ENCODE measurements at places on chromosomes 3 and 15.
A peak's percentile ranks its signal among the peaks of the same experiment; 100 is the strongest.

DNA sequence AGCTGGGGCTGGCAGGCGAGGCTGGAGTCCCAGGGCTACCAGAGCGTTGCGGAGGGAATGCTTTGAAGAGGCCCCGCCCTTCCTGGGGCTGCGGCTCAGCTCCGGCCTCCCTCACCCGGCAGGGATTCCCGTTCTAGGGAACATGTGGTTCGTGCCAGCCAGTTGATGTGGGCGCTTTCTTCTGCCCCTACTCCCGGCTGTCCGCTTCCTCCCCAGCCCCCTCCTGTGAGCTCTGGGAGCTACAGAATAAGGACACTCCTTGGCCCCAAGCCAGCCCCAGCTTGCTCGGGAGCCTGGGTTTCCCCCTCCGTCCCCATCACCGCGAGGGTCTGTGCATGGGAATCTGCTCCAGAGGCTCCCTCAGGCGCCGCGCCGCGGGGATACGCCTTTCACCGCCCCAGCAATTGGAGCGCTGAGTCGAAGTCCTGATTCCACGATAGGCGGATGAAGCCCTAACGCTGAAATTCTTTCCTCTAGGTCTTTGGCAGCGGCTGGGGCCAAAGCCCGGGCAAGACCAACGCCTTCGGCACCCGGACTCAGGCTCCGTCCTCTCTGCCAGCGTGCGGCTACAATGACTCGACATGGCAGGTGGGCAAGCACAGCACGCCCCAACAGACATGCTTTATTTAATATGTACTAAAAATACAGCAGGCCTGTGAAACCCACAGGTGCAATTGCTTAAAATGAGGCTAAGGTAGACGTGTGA lies 69.5 kb downstream of the KLF15 start:
- DNase-seq, result no peak

DNA sequence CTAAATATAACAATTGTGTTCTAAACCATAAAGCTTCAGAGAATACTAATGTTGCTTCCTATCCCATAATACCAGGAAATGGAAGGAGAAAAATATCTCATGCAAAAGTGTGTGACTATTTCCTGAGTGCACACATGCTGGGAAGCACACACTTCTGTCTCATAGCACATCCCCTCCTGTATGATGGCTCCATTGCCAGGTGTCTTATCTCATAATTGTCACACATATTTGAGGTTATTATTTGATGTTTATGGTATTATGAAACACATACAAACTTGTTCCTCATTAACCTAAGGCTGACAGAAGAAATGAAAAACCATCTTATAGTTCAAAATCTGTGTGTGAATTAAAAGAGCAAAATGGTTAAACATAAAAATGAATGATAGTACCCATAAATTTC lies 65.4 kb downstream of the SERP1 start:
- no peak for DNase-seq

GRCh38 chr3:194475978-194476377 lies 10.8 kb downstream of the ATP13A3 start:
- no peak for DNase-seq

GRCh38 chr3:148205977-148206376 lies 491.7 kb upstream of the AGTR1 start:
- DNase-seq, result no peak

- DNase-seq, result no peak
These were observed 43.6 kb upstream of the MGLL start for GRCh38 chr3:127865941-127866340.

- DNase-seq, result no peak
These were observed 36.8 kb upstream of the KLHL25 start for GRCh38 chr15:85831415-85832113.

GRCh38 chr15:29472901-29473445 lies 203.4 kb upstream of the NSMCE3 start:
- no peak for DNase-seq

DNA sequence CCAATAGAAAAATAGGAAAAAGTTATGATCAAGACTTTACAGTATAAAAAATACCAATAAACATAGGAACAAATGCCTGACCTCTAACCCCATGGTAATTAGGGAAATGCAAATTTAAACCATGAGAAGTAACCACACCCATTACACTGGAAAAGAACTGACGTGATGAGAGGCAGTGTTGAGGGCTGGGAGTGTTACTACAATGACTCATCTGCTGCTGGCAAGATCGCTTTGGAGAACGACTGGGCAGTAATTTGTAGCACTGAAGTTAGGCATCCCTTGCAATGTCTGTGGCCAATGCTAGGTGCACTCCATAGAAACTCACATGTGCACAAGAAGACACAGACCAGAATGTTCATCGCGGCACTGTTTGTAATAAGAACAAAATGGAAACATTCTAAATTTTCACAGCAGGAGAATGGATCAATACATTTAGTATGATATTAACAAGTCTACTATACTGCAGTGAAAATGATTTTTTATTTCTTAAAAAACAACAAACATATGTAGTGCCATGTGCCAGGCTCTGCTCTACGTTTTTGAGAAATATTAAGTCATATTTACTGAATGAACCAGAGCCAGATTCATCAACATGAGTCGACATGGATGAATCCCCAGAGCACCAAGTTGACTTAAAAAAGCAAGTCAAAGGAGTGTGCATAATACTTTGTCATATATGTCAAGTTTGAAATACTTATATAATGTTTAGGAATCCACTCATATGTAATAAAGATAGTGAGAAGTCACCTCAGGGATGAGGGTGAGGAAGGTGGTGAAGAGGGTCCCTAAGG lies 37.6 kb upstream of the EPHB3 start:
- DNase-seq, result no peak

DNA sequence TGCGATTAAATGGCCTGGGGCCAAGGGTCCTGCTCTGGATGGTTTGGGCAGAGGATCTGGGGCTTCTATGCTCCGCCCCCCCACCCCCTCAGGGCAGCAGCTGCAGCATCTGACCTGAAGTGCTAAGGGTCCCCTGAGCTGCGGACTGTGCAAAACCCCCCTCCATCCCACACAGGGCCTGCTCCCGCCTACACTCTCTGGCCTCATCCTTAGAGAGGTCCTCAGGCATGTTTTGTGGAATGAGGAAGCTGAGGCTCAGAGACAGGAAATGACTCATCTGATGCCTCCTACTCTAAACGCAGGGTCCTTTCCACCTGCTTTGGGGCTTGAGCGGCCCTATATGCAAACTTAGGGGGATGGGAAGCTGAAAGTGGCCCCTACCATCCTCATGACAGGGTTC lies 59.5 kb upstream of the CTSH start:
- no peak for DNase-seq

GRCh38 chr15:98823616-98824015 lies 175.3 kb downstream of the IGF1R start:
- no peak for DNase-seq

- DNase-seq, result no peak
These were observed 51.1 kb downstream of the TFG start for GRCh38 chr3:100760377-100760776.

DNA sequence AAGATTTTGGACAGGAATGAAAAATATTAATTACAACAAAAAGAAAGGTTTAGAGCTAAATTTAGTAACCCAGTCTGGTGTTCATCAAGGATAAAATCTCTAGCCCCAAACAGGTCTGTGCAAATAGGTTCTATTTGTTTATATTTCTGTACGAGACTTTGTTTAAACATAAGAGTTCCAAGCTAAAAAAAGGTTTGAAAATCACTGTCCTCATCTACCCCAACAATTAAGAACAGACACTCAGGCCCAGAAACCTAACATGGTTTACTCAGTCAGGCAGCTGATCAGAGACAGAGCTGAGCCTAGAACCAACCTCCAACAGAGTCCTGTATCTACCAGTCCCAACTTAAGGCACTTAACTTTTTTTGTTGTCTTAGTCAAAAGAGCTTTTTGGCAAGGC lies 49.3 kb downstream of the SNX4 start:
- no peak for DNase-seq

- DNase-seq, result no peak
These were observed 1288.3 kb downstream of the NSUN3 start for GRCh38 chr3:95351158-95351557.

- no peak for DNase-seq
These were observed 44.2 kb upstream of the STT3B start for GRCh38 chr3:31488475-31489017.

- no peak for DNase-seq
These were observed 22.0 kb downstream of the RAB27A start for GRCh38 chr15:55267401-55268175.

DNA sequence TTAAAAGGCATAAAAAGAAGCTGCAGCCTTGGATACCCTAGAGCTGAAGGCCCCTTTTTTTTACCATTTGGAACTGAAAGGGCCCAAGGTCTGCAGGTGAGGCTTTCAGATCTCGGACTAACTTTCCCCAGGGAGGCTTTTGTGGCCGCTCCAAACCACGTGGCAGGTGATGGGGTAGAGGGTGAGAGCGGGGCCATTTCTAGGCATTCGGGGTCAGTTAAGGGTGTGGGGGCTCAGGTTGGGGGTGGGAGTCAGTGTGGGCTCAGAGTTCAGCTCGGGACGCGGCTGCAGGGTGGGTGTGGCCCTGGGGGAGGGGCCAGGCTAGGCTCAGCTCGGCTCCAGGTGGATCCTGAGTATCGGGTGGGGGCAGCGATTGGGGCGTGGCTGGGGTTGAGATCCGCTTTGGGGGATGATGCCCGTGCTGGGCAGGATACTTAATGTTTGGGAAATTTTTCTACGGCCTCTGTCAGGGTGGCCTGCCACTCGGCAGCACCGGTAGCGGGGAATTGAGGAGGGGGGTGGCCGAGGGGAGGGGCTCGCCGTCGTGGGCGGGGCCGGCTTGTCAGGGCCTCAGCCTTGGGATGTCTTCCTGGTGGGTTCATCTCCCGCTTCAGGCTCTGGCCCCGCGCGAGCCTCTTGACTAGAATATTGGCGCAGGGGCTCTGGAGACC lies 2.5 kb downstream of the KLF13 start:
- no peak for DNase-seq

DNA sequence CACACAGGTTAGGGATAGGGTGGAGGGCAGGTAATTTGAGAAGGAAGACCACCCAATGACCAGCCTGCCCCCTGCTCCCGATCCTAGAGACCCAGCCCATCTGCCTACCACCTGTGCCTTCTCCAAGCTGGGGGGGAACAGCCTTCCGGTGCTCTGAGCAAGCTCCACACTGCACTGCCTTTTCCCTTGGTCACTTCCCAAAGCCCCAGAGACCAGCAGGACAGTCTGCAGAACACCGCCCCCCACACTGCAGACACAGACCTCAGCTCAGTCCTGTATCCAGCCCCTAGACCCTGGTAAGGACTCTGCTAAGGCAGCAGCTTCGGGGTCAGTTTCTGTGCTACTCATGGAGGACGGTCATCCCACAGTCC lies 156.9 kb downstream of the MEGF11 start:
- DNase-seq, result no peak

GRCh38 chr3:170869645-170870593 lies at the start of gene RPL22L1:
RPL22L1 (minus strand) TSS chr3:170870195; CDS start chr3:170870167, 28 bp downstream.
- peak; percentile 88 for DNase-seq

All from stimulated activated CD4-positive, alpha-beta T cell treated with anti-CD3 and anti-CD28 coated beads, TNF-alpha, amount 100 ng/mL, for 48 hours (primary cell).